ENCODE measurements at places on chromosomes 2 and 18.

DNA sequence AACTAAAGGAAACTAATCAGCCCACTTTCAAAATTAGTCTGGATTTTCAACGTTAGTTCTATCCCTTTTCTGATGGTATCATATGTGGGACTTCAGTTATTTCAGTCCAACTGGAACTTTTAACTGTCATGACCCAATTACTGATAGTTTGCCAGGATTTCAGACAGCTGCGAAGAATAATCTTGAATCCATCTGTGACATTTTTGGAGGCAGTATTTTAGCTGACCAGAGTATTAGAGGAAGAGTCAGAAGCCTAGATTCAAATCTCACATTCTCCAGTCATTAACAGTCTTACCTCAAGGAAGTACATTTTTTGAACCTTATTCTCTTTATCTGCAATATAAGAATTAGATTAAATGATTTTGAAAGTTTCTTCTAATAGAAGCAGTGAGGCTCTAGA is 81.3 kb downstream of the PTRHD1 start:
- DNase-seq = no peak

GRCh38 chr2:35783723-35784122 is 571.9 kb upstream of the CRIM1 start:
- DNase-seq = no peak

DNA sequence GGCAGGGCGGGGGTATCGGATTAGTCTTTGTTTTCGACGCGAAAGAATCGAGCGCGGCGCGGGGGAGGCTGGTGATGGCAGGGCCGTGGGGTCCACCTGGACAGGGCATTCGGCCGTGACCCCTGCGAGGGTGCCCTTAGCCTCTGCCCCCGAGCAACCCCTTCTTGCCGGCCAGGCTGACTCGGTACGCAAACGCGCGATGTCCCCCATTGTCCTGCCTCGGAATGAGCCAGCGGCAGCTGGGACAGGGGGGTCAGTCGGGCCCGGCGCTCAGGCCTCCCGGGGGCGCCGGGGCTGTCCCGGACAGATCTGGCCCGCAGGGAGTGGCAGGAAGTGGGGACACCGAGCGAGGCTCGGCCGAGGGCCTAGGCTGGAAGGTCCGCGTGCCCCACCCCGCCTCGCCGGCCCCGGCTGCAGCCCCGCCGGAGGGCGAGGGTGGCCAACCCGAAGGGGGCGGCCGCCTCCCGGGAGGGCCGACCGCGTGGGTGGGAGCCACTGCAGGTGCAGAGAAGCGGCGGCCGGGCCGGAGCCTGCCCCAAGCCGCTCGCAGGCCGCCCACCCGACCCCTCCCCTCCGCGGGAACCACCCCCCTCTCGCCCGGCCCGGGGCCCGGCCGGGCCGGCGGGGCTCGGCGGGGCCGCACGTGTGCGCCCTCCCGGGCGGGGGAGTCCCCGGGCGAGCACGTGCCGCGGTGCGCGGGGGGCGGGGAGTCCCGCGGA is at the start of gene TET3:
Gene TET3, plus strand, starts transcription at position 708 of the 719 bp plus-strand sequence. CDS start 1,494 bp downstream, outside the sequence.
- DNase-seq = no peak

GRCh38 chr2:196640031-196640548 is 575 bp downstream of the CCDC150 start:
- DNase-seq = no peak

DNA sequence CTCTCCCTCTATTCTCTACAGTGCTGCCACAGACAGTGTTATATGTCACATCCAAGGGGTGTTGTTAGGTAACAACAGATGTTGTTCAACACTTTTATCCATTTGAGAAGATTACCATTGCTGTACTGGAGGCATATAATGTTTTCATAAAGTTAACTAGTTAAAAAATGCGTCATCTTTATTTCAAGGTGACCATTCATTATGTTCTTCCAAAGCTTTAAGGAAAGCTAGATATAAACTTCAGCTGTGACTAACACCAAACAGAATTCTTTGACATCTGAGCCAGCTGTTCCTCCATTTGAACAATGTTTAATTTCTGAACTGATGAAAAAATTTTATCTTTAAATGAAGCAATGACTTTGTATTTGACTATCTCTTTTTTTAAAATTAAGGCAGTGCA is 1099.6 kb upstream of the TMEFF2 start:
- DNase-seq = no peak

DNA sequence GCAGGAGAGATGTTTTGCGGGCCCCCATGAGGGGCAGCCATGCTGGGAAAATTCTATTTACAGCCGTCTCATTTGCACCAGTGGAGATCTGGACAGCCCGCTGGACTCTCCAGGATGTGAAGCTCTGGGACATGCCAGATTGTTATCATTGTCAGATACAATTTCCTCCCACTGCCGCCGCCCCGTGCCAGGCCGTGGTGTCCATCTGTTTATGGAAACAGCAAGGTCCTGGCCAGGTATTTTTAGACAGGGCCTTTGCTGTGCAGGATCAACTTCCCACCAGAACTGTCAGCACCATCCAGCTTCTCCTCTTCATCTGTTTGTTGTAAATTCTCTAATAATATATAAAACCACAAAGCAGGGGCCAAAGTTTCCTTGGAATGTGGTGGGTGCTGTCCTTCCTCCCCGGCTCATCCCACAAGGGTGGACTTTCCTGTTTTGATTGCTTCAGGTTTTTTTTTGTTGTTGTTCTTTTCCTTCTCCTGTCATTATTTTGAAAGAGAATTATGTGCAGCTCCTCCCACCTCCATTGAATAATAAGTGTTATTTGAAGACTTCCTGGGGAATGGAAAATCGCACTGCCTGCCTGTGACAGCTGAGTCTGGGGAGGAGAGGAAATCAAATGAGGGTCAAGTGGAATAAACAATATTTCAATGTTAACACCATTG is 398.1 kb downstream of the TNS1 start:
- DNase-seq = no peak

- DNase-seq = no peak
These were observed 2.1 kb downstream of the TFCP2L1 start for GRCh38 chr2:121282800-121283385.

DNA sequence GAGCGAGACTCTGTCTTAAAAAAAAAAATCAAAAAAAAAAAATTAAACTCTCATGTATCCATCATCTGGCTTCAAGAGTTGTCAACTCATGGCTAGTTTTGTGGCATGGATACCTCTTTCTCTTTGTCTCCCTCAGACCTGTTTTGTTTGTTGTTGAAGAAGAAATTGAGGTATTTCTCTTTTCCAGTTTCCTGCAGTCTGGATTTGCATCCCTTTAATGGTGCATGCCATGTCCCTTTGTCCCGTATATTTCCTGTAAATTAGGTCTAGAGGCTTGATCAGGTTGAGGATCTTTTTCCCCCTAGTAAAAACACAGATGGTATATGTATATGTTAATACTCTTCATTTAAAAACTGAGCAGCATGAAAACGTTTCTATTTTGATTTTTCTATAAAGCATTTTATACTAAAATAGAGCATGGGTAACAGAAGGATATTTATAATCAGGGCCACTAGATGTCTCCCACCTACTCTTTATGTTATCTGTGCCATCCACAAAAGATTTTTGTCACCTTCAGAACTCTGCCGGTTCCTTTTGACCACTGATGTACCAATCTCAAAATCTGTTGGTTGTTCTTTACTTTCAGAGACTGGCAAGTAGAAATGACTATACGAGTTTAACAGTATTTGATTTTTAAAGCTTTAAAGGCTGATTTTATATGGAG is 80.1 kb downstream of the GALNT1 start:
- DNase-seq = no peak

DNA sequence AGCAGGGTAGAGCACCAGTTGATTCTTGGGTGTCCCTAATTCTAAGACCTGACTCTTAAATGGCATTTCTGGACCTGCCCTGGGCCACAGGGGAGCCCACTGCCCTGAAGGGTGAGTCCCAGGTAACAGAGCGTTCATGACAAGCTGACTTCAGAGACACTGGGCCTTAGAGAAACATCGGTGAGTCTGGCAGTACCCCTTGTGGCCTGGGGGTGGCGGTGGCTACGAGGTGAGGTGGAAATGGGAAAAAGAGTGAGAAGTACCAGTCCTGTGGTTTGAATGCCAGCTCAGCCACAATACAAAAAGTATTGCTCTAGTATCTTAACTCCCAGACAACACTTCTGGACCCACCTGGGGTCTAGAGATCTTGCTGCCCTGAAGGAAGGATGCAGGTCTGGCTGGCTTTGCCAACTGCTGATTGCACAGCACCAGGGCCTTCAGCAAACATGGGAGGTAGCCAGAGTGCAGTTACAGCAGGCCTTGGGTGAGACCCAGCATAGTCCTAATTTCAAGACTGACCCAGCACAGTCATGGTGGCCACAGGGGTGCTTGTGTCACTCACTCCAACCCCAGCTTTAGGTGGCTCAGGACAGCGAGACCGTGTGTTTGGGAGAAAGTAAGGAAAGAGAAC is 44.5 kb downstream of the USP34 start:
- no peak for DNase-seq

DNA sequence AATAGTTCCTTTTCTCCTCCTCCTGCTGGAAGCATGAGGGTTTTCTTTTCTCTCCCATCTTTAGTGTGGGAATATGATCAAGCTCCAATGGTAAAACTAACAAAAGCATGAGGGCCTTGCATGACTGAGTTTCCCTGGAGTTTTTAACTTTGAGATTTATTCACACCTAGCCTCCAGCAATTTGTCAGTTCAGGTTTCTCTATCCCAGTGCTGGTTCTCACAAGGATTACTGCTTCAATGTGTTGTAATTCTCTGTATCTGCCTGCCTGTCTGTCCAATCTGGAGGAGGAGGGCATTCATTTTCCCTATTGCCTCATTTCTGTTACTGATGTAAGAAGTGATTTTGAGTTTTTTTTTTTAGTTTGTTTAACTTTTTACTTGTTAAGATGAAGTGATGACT is 57.6 kb upstream of the RPRM start:
- DNase-seq = no peak

- DNase-seq = no peak
These were observed 42.9 kb upstream of the GRHL1 start for GRCh38 chr2:9908639-9909038.

GRCh38 chr18:45334191-45334590 is 281.1 kb upstream of the SLC14A2 start:
- no peak for DNase-seq

GRCh38 chr18:76715012-76715610 is 107.2 kb upstream of the ZNF236 start:
- no peak for DNase-seq

DNA sequence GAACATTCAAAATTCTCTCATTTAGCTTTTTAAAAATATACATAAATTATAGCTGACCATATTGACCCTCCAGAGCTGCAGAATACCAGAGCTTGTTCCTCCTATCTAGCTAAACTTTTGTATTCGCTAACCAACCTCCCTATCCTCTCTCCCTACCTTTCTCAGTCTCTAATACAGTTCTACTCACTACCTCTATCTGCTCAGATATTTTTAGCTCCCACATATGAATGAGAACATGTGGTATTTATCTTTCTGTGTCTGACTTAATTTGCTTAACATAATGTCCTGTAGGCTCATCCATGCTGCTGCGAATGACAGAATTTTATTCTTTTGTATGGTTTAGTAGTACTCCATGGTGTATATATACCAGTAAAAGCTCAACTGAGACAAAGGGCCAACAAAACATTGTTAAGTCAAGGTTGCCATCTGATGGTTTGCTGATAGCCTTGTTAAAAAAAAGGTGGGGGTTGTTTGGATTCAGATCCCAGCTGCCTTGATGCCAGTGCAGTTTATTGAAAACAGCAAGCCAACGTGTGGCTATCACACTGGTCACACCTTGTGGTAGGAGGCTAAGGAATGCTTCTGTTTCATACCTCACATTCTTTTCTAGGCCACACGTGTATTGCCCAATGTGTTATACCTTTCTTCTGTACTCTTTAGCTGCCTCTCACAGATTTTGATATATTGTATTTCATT is 101.5 kb downstream of the VWA3B start:
- no peak for DNase-seq

- DNase-seq = peak; percentile 70
These were observed 138.1 kb downstream of the SEPTIN10 start for GRCh38 chr2:109475531-109476210.

GRCh38 chr18:11040823-11041656 is 108.3 kb downstream of the PIEZO2 start:
- peak; percentile 23 for DNase-seq

- peak; percentile 47 for DNase-seq
These were observed 92.6 kb upstream of the TFCP2L1 start for GRCh38 chr2:121377646-121378045.

- DNase-seq = no peak
These were observed 560.0 kb downstream of the CCDC85A start for GRCh38 chr2:56743807-56744206.

GRCh38 chr2:8582191-8582590 is 99.7 kb upstream of the ID2 start:
- no peak for DNase-seq

DNA sequence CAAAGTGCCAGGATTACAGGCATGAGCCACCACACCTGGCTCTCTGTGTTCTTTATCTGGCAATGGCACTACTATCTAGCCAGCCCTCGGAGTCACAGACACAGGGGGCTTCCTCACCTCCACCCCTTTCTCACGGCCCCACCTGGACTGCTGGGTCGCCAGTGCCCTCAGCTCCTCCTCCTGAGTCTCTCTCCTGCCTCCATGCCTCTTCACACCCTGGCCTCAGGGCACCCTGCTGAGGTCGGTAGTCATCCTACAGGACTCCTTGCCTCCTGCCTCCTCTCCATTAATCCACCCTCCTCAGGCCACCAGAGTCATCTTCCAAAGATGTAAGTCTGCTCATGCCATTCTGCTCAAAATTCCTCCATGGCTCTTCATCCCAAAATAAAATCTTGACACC is 8.6 kb upstream of the ASPRV1 start:
- no peak for DNase-seq

GRCh38 chr2:149271575-149271974 is 58.8 kb upstream of the LYPD6 start:
- DNase-seq = no peak

GRCh38 chr2:118593257-118593656 is 254.2 kb downstream of the EN1 start:
- no peak for DNase-seq

DNA sequence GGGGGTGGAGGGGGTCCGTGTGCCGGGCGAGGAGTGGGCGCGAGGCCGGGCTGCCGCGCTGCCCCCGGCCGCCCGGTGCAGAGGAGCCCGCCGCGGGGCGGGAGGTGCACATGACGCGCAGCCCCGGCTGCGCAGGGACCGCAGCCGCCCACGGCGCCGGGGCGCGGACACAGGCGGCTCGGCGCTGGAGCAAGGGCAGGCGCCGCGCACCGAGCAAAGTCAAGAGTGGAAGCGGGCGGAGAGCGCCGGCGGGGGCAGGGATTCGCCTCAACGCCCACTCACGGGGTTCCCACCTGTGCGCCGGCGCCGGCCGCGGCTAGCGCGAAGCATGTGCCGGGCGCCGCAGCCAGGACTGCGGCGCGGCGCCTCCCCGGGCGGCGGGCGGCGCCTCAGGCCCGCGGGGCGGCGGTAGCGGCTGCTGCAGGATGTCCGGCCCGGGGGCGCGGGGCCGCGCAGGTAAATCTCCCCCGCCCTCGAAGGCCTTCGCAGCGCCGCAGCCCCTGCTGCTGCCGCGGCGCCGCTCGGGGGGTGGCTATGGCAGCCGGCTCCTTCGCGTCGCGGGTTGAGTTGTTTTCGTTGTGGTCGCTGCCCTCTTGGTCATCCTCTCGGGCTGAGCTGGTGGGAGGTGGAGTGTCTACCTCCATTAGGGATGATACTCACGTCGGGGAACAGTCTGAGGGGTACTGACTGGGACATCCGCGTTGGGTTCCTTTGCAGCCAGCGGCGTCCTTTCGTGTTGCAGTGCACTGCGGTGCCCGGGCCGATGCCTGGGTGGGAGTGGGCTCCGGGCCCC is 216.3 kb upstream of the DTNA start:
- DNase-seq = peak; percentile 13
